Activated naive CD8-positive, alpha-beta T cell treated with anti-CD3 and anti-CD28 coated beads for 36 hours (primary cell): ENCODE measurements at places on chromosomes 2 and 18. TPM values are rescaled to one million over a fixed set of nuclear protein-coding genes. Genes with fewer than 3 reads are reported as not detected.

Gene MALT1
- total RNA-seq = 46.5 TPM

Gene PASK
- total RNA-seq = 76.4 TPM

Gene C1QL2
- not detected for total RNA-seq

Gene COBLL1
- 0.28 TPM for total RNA-seq

Gene CTAGE1
- not detected for total RNA-seq

Gene ITGB6
- total RNA-seq = not detected

Gene POMC
- 6.3 TPM for total RNA-seq

Gene CCDC148
- total RNA-seq = not detected

- peaks cover 24% of the 10 kb centered on the region for H3K27me3 ChIP-seq
- H3K27ac ChIP-seq = peak overlapping the region; percentile 8
- peaks cover 3% of the 10 kb centered on the region for H3K36me3 ChIP-seq
- no peak for DNase-seq
Measured at GRCh38 chr18:57839942-57840381, 36.8 kb upstream of the ATP8B1 start.

DNA sequence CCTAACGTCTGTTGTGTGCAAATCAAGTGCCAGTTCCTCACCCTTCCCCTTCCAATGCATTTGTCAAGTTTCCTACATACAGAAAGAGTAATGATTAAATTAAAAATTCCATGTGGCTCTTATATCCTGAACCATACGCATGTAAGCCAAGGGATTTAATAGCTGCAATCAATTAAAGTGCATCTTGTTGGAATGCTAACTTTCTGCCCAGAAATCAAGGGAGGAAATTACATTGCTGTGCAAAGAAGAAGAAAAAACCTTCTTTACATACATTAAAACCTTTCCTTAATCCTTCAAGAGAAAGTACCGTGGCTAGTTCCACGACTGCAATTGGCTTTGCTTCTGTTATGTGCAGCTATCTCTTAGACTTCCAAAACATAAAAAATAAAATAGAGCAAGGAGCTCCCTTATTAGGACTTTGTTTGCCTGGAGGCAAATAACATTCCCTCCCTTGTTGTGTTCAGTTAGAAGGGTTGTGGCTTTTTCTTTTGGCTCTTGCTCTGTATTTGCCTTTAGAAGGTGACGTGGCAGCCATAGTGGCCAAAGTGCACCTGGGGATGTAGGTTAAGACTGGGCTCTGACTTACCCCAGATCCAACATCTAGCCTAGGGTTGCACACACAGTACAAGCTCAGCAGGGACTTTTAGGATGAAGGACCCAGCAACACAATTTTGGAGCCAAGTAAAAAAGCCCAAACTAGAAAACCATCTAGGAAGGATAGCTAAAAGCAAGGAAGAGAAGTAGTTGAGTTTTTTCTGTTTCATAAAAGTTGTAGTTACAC lies 158.3 kb downstream of the ANTXR1 start:
- H3K36me3 ChIP-seq = no peaks in the 10 kb centered on the region
- DNase-seq = no peak
- no peaks in the 10 kb centered on the region for H3K4me1 ChIP-seq
- H3K4me3 ChIP-seq = no peak overlapping the region
- H3K27ac ChIP-seq = no peak overlapping the region
- H3K27me3 ChIP-seq = peaks cover 10% of the 10 kb centered on the region

- H3K4me1 ChIP-seq = peaks cover 61% of the 10 kb centered on the region
- H3K36me3 ChIP-seq = peaks cover 57% of the 10 kb centered on the region
- H3K27me3 ChIP-seq = no peaks in the 10 kb centered on the region
- DNase-seq = no peak
Measured at GRCh38 chr2:201196003-201196402, 13.1 kb downstream of the CASP10 start.

- H3K36me3 ChIP-seq = no peaks in the 10 kb centered on the region
- H3K27ac ChIP-seq = no peak overlapping the region
- peaks cover 4% of the 10 kb centered on the region for H3K27me3 ChIP-seq
- DNase-seq = no peak
- H3K4me3 ChIP-seq = no peak overlapping the region
- no peaks in the 10 kb centered on the region for H3K4me1 ChIP-seq
Measured at GRCh38 chr2:227939271-227940027, 68.0 kb downstream of the DAW1 start.

DNA sequence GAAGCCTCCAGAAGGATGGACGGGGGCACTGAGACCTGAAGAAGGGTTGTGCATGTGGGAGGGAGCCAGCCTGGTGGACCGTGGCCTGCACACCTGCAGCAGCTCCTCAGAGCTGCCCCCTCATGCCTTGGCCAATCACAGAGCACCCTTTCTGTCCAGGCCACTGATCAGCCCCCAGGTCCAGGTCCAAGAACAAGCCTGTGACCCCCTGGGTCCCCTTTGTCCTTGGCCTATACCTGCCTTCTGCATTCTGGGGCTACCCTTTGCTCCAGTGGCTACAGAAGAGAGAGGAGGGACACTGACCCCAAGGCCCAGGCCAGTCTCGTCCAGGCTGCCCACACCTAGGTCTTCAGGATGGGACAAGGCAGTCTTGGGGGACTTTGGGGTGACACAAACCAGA lies 62.2 kb downstream of the AGAP1 start:
- H3K4me1 ChIP-seq = peaks cover 3% of the 10 kb centered on the region
- H3K36me3 ChIP-seq = no peaks in the 10 kb centered on the region
- H3K4me3 ChIP-seq = no peak overlapping the region
- no peak for DNase-seq
- no peak overlapping the region for H3K27ac ChIP-seq

DNA sequence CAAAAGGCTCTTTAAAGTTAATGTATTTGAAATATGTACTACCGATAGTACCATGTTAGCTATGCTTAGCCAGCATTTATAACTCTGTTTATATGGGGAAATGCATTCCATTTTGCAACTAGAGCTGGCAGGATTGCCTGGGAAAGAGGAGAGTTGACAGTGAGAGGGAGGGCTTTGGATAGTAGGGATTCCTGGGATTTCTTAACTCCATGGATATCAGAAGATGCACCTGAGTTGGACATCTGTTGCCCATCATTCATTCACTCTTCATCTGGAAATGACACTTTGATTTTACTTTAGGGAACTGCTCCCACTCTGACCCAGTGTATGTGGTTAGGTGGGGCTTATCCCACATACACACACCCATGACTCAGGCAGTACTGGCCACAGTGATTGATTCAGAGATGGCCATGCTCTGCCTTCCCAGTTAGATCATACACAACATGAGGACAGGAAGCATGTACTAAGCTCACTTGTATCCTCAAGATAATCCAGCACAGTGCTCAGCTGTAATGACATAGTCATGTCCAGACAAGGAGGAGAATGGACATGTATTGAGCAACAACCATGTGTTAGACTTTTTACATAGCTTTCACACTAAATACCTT lies 248.8 kb downstream of the MREG start:
- no peaks in the 10 kb centered on the region for H3K36me3 ChIP-seq
- DNase-seq = no peak
- H3K4me1 ChIP-seq = peaks cover 8% of the 10 kb centered on the region
- no peaks in the 10 kb centered on the region for H3K27me3 ChIP-seq

- H3K4me1 ChIP-seq = peaks cover 14% of the 10 kb centered on the region
- H3K4me3 ChIP-seq = no peak overlapping the region
- H3K27me3 ChIP-seq = no peaks in the 10 kb centered on the region
- no peak for DNase-seq
- H3K36me3 ChIP-seq = no peaks in the 10 kb centered on the region
Measured at GRCh38 chr2:100887039-100887578, 67.2 kb downstream of the NPAS2 start.

DNA sequence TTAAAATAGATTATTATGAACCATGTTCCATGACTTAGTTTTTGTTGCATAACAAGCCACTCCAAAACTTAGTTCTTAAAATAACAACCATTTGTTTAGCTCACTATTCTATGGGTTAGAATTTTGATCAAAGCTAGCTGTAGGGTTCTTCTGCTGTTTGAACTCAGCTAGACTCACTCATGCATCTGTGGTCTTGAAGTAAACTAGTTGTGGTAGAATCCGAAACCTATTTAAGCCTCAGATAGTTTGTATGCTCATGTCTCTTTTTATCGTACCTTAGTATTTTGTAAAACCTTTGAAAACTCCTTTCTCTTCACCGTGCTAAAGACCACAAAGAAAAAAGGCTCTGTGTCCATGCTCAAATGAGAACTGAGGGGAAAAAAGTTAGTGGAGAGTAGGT lies 166.6 kb downstream of the XIRP2 start:
- no peaks in the 10 kb centered on the region for H3K36me3 ChIP-seq
- H3K27ac ChIP-seq = no peak overlapping the region
- no peak for DNase-seq
- no peaks in the 10 kb centered on the region for H3K4me1 ChIP-seq
- no peak overlapping the region for H3K4me3 ChIP-seq

DNA sequence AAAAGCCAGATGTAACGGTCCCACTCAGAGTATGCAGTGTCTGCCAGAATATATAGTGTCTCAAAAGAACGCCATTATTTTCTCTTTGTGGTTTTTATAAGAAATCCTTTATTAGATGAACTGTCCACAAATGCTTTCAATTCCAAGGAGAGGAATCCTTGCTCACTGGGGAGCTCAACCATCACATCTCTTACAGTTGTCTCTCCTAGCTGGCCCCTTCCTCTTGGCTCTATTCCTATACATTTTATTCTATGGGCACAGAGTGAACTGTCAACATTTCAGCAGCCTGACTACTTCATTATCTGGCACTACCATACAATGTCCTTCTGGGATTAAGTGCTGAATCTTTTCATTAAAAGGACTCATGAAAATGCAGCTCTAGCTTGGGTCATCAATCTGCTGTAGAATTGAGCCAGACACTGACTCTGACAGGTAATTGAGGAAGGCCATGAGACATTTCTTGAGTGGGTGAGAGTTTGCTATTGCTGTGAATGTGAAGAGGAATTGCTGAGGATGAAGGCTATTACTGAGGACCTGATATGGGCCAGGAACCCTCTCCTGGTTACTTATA lies 96.5 kb upstream of the THOC1 start:
- H3K27me3 ChIP-seq = peaks cover 8% of the 10 kb centered on the region
- DNase-seq = no peak
- no peak overlapping the region for H3K4me3 ChIP-seq
- H3K4me1 ChIP-seq = no peaks in the 10 kb centered on the region

DNA sequence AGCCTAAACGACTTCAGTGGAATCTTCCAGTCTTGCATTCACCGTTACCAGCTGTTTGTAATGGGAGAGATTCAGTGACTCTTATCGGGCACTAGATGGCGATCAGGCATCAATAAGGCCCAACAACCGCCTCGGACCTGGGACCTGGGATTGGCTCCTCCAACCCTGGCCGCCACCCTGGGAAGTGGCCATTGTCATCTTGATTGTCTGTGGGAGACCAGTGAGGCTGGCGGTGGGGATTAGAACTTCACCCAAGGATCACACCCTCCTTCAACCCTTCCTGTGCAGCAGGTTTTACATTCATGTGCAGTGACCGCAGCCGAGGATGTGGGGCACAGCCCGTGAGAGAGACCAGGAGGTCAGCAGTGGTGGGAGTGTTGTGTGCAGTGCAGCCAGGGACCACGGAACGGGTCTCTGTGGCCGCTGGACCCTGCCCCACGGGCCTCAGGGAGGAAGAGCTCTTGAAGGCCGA lies 85.3 kb downstream of the SPP2 start:
- peak; percentile 48 for DNase-seq
- H3K36me3 ChIP-seq = no peaks in the 10 kb centered on the region
- H3K4me1 ChIP-seq = peaks cover 23% of the 10 kb centered on the region
- H3K27ac ChIP-seq = peak overlapping the region; percentile 31
- H3K4me3 ChIP-seq = no peak overlapping the region
- no peaks in the 10 kb centered on the region for H3K27me3 ChIP-seq

DNA sequence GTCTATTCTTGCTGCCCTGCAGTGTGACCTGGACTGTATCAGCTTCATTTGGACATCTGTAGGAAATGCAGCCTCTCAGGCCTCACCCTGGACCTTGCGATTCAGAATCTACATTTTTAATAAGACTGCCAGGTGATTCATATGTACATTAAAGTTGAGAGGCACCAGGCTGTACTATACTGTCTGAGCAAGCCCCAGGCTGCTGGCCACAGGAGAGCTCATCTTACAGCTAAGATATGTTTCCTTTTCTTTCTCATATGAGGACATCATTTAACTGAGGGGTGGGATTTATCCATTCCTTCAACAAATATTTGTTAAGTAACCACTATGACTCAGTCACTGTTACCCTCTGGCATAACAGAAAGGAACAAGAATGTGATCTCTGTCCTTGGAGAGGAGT lies 78.2 kb upstream of the GCFC2 start:
- no peak overlapping the region for H3K27ac ChIP-seq
- DNase-seq = no peak
- H3K36me3 ChIP-seq = no peaks in the 10 kb centered on the region
- H3K4me3 ChIP-seq = no peak overlapping the region

DNA sequence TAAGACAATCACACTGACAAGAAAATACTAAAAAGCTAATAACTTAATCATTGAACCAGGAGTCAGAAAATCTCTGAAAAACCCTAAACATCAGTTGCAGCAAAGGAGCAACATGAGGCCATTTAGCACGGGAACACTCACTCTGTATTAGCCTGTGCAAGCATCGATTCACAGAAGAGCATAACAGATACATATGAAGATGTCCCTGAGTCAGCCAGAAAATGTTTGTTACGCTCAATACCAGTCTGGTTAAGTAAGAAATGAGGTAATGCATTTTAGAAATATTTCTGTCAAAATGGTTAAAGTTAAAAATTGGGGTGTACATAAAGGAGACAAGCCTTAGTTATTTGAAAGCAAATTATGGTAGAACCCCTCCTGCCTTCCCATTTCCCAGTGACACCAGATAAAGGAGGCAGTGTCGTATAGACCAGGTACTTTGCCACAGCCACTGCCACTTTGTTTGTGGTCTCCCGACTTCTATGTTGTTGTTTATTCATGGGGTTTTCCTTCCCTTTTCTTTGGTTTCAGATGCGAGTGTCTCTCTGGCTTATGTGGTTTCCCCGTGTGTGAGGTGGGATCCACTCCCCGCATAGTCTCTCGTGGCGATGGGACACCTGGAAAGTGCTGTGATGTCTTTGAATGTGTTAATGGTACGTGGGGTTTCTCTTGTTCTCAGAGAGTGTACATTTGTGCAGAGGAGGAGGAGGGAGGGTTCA lies 108.6 kb downstream of the CRIM1 start:
- no peaks in the 10 kb centered on the region for H3K4me1 ChIP-seq
- no peaks in the 10 kb centered on the region for H3K27me3 ChIP-seq
- H3K4me3 ChIP-seq = no peak overlapping the region
- H3K27ac ChIP-seq = no peak overlapping the region
- H3K36me3 ChIP-seq = peaks cover 20% of the 10 kb centered on the region

GRCh38 chr2:63872571-63873328 lies 31.1 kb downstream of the UGP2 start:
- no peak overlapping the region for H3K27ac ChIP-seq
- H3K36me3 ChIP-seq = peaks cover 36% of the 10 kb centered on the region
- no peak for DNase-seq
- peaks cover 19% of the 10 kb centered on the region for H3K4me1 ChIP-seq
- no peak overlapping the region for H3K4me3 ChIP-seq
- no peaks in the 10 kb centered on the region for H3K27me3 ChIP-seq

DNA sequence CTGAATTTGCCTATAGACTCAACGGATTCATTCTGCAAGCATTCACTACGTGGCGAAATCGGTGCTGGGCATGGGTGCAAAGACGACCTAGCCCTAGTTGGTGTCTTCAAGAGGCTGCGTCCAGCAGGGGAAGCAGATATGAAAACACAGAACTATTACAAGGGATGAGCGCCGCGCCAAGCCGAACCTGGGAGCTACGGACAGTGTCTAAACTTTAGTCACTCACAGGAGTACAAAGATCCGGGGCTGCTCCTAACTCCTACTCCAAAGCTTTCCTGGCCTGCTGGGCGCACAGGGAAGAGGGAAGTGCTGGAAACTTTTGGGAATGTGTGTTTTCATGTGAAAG lies 732 bp upstream of the ANXA4 start:
- peak; percentile 14 for DNase-seq
- H3K4me3 ChIP-seq = peak overlapping the region; percentile 87
- peaks cover 11% of the 10 kb centered on the region for H3K4me1 ChIP-seq
- no peaks in the 10 kb centered on the region for H3K36me3 ChIP-seq
- H3K27me3 ChIP-seq = peaks cover 7% of the 10 kb centered on the region

- peaks cover 2% of the 10 kb centered on the region for H3K36me3 ChIP-seq
- no peaks in the 10 kb centered on the region for H3K27me3 ChIP-seq
- H3K4me1 ChIP-seq = peaks cover 64% of the 10 kb centered on the region
Measured at GRCh38 chr2:55010149-55010591, 40.1 kb downstream of the RTN4 start.
